Stimulated activated CD8-positive, alpha-beta memory T cell treated with anti-CD3 and anti-CD28 coated beads, Interleukin-7, amount 100 ng/mL, for 48 hours (primary cell): ENCODE measurements at places on chromosomes 12 and 14.

DNA sequence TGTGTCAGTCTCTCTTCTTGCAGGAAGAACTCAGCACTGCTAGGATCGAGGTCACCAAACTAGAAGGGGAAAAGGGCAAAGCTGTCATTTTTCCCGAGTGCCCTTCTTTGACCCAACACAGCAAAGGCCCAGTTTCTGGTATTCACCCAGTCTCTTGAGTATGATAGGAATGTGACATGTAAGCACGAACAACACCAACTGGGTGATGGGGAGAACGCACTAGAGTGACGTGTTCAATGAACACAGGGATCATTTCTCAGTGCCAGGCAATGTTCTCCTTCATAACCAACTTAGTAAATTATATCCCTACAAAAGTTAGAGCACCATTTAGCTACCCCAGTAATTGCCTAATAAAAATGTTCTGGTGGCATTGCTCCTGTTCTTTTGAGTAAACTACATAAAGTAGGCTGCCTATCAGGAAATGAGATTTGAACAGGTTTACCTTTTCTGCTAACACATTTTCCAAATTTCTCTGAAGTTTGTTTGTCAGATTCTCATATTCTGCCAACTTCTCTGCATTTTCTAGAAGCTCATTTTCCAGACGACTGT lies 64.5 kb downstream of the NIN start:
- no peak for DNase-seq

- no peak for DNase-seq
Observed at GRCh38 chr12:113457185-113457584, 14.5 kb downstream of the LHX5 start.

DNA sequence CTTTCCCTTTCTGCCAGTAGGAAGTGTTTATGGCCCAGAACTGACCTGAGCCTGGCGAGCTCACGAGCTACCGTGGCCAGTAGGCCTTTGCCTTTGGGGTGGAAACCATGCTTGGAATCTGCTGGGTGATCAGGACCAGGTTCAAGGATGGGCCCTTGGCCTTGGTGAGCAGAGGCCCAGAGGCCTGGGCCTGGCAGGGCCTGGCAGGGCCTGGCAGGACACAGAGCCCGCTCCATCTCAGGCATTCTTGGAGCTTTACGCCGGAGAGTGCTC lies 184.8 kb upstream of the RTL1 start:
- no peak for DNase-seq

DNA sequence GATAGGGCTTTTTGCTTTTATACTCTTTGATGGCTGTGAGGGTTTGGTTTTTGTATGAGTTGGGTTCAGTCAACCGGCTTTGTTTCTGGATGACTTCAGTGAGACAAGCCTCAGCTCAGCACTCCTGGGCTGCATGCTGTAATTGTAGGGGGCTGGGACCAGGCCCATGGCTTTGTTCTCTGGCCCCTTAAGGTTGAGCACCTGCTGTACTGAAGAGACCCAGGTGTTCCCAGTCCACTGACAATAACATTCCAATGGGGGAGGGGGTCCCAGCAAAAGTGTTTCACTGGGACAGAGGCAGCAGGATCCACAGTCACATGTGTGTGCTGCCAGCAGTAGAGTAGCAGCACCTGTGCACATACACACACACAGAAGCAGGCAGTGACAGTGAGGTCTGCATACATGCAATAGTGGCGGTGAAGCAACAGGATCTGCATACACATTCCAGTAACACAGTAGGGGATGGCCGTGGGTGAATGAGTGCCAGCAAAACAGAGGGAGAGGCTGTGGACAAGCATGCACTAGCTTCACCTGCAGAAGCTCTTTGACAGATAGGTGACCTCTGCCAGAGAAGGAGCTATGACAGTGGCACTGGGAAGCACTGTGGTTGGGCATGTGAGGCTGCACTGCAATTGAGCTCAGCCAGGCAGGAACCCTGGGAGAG lies 240.4 kb downstream of the ASCL1 start:
- no peak for DNase-seq

DNA sequence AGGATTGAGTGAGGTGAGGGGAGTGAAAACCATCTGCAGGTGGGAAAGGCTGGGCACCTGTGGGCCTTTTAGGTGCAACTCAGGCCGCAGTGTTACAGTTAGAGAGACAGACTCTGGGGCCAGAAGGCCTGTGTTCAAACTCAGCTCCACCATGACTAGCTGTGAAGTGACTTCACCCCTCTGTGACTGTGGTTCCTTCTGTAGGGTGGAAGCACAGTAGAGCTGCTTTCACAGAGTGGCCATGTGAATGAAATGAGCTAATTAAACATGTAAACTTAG lies 25.0 kb downstream of the RBM19 start:
- no peak for DNase-seq

- DNase-seq: no peak
Observed at GRCh38 chr12:103884316-103884715, 43.3 kb upstream of the NT5DC3 start.

DNA sequence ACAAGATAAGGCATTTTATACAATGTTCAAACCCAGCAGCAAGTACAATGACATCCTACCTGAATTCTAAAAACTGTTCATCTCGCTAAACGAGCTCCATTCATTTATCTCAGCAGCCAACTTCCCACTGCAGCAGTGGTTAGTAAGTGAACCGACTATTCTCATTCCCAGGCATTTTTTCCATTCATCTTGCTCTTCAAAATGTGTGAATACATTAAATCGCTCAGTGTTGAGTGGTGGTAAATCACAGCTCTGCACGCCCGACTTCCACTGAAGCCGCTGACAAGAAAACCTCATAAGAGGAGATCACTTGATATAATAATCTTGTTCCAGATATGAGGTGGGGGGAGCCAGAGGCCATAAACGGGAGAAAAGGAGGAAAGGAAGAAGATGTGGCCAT lies 746.2 kb upstream of the USP15 start:
- no peak for DNase-seq

- DNase-seq: no peak
Observed at GRCh38 chr12:1289371-1290155, 298.5 kb downstream of the ERC1 start.
